Ecto neural progenitor cell (in vitro differentiated cells): ENCODE measurements at places on chromosomes 6 and 20.
A peak's percentile ranks its signal among the peaks of the same experiment; 100 is the strongest.

- DNase-seq = no peak
Observed at GRCh38 chr6:144296973-144297372, 11.8 kb downstream of the UTRN start.

DNA sequence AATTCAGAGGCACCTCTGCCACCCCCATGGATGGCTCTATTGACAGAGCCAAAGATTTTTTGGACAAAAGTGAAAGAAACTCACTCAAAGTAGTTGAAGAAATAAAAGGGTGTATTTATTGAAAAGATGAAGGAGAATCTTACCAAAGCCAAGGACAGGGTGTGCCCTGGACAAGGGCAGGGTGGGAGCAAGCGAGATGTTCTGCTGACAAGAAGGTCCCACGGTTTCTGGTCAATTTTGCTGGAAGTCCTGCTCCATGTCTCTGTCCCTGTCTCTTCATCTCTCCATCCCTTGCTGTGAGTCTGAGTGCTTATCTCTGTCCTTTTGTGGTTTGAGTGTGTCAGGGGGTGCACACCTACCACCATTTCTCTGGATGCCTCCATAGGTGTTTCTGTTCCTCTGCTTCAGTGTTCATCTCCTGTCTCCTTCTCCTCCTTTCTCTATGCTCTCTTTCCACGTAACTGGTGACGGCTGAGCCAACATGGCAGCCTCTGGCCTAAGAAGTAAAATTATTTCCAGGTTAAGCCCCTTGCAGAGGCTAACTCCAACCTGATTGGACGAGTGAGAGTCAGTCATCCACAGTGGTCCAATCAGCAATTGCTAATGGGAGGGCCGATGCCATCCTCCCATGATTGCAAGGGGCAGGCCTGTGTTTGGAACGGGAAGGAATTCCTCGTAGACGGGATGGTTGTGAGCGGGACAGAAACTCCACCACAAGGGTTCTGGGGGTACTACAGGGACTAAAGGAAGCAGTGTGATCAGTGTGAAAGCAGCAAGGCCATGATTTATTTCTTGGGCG lies 502.1 kb upstream of the CDH4 start:
- peak; percentile 21 for DNase-seq

GRCh38 chr20:13099676-13100075 lies 90.9 kb downstream of the SPTLC3 start:
- no peak for DNase-seq

DNA sequence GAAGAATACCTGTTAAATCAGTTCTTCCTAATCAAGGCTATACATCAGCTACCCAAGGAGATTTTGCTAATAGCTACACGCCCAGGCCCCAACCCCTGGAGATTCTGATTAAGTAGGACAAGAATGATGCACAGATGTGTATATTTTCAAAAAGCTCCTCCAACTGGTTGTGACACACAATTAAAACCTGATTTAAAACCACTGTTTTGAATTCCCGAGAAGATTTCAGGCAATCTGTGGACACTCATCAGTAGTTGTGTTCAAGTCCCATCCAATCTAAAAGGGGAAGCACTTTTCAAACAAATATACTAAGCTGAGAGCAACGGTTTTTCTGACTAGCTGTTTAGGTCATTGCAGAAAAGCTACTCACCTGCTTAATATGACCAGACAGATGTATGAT lies 118.9 kb upstream of the NHSL1 start:
- DNase-seq = no peak

DNA sequence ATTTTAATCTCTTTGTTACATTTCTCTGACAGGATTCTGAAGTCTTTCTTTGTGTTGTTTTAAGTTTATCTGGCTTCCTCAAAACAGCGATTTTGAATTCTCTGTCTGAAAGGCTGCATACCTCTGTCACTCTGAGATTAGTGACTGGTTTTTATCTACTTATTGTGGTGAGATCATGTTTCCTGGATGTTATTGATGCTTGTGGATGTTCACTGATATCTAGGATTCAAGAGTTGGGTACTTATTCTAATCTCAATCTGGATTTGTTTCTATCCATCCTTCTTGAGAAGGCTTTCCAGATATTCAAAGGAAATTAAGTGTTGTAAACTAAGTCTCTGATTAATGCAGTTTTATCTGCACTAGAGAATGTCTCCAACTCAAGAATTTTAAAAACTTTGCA lies 1076.1 kb upstream of the ADGRB3 start:
- DNase-seq = no peak
